ENCODE measurements at places on chromosomes 1 and 21. TPM values are rescaled to one million over a fixed set of nuclear protein-coding genes. Genes with fewer than 3 reads are reported as not detected.

The CD84 gene
- not detected for total RNA-seq

The NECTIN4 gene
- total RNA-seq = not detected

The MANEAL gene
- 0.81 TPM for total RNA-seq

The ETS2 gene
- 23.5 TPM for total RNA-seq

The CYP2J2 gene
- total RNA-seq = 0.10 TPM

The BTBD8 gene
- 2.1 TPM for total RNA-seq

The DCST1 gene
- not detected for total RNA-seq

Measured in cardiac ventricle fibroblast (primary cell).